ENCODE measurements at places on chromosomes 4 and X.

- DNase-seq = peak; percentile 83
Measured at GRCh38 chrX:49053223-49054072, 5.4 kb upstream of the CCDC120 start.

DNA sequence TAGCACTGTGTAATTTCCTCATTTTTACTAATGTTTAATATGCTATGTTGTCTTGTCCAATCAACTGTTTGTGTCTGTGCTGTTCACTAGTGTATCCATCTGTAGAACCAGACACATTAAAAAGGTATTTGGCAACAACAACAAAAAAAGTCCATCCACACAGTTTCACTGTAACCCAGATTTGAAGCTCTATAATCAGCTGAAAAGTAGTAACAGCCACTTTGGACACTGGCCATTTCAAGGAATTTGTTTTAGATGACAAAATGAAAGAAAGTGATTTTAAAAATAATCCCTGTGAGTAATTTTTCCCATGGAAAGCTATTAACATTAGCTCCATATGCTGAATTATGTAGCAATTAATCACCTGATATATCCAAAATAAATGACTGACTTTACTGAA lies 2.2 kb upstream of the FBXL5 start:
- DNase-seq = no peak

- no peak for DNase-seq
Measured at GRCh38 chr4:60241866-60242265, 958.3 kb upstream of the ADGRL3 start.

DNA sequence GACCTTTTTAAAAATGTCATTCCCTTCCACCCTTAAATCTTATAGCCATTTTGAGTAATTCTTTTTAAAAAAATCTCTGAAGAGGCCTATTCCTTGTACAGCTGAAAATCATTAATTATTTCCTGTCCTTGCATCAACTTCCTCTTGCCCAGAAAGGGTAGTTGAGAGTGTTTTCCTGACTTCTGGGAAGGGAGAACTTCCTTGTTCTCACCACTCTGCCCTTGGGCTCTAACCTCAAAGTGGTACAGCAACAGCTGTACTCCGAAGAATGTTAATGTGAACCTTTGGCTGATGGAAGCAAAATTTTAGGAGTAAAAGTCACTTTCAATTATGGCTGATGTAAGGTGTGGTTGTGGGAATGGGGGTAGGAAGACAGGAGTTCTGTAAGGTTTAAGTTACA lies 15.1 kb upstream of the FABP2 start:
- DNase-seq = no peak

GRCh38 chr4:74529284-74530041 lies 84.5 kb downstream of the AREG start:
- no peak for DNase-seq

DNA sequence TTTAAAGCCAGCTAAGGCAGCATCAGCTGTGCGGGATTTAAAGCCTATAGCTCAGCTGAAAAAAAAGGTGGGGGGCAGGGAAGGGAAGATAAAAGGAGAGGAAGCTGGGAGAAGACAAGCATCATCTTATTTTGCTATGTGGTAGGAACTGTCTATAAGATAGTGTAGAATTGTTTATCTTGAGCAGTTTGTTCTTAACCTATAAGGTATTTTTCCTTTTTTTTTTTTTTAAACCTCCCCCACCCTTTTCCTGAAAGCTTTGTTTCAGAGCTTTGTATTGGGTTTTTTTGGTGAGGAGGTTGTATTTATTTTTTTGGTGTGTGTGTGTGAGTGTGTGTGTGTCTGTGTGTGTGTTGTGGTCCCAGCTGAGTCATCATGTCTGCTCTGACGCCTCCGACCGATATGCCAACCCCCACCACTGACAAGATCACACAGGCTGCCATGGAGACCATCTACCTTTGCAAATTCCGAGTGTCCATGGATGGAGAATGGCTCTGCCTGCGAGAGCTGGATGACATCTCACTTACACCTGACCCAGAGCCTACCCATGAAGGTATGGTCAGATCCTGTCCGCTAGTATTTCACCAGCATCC lies 531 bp downstream of the RUFY3 start:
- DNase-seq = no peak

- no peak for DNase-seq
Measured at GRCh38 chrX:21711129-21711847, 46.6 kb downstream of the SMPX start.

GRCh38 chr4:7581477-7581876 lies 146.7 kb upstream of the PSAPL1 start:
- peak; percentile 77 for DNase-seq

GRCh38 chr4:180798036-180798577 lies 1445.1 kb upstream of the TENM3 start:
- DNase-seq = peak; percentile 50

DNA sequence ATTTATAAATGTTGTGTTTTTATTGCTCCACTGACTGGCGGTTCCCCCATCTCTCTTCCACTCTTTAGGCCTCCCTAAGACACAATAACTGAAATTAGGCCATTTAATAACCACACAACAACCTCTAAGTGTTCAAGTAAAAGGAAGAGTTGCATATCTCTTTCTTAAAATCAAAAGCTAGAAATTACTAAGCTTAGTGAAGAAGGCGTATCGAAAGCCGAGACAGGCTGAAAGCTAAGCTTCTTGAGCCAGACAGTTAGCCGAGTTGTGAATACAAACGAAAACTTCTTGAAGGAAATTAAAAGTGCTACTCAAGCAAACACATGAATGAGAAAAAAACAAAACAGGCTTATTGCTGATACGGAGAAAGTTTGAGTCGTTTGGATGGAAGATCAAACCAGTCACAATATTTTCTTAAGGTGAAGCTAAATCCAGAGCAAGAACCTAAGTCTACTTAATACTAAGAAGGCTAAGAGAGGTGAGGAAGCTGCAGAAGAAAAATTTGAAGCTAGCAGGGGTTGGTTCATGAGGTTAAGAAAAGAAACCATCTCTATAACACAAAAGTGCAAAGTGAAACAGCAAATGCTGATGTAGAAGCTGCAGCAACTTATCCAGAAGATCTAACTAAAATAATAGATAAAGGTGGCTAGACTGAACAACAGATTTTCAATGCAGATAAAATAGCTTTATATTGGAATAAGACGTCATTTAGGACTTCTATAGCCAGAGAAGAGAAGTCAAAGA lies 194.0 kb upstream of the TTC29 start:
- no peak for DNase-seq

GRCh38 chr4:110533940-110534339 lies 58.0 kb downstream of the ENPEP start:
- DNase-seq = no peak

GRCh38 chr4:54229631-54230483 lies 764 bp downstream of the PDGFRA start:
- DNase-seq = peak; percentile 64

GRCh38 chr4:21726255-21726815 lies 222.2 kb downstream of the KCNIP4 start:
- no peak for DNase-seq

GRCh38 chr4:966266-967112 lies 6.9 kb downstream of the DGKQ start:
- no peak for DNase-seq

DNA sequence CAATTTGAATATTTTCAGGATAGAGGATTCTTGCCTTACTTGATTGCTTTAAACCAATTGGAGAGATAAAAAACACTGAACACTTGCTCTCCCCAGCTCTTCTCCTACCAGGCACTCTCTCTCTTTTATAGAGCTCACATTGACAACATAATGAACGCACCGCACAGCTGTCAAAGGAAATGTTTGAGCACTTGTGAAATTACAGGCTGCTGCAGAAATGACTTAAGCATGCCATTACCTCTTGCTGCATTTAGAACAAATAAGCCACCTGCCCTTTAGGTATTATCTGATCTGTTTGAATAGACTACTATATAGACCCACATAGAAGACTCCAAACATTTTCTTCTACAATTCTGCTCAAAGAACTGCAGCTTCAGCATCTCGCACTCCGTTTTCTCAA lies 227.7 kb downstream of the C4orf33 start:
- no peak for DNase-seq

DNA sequence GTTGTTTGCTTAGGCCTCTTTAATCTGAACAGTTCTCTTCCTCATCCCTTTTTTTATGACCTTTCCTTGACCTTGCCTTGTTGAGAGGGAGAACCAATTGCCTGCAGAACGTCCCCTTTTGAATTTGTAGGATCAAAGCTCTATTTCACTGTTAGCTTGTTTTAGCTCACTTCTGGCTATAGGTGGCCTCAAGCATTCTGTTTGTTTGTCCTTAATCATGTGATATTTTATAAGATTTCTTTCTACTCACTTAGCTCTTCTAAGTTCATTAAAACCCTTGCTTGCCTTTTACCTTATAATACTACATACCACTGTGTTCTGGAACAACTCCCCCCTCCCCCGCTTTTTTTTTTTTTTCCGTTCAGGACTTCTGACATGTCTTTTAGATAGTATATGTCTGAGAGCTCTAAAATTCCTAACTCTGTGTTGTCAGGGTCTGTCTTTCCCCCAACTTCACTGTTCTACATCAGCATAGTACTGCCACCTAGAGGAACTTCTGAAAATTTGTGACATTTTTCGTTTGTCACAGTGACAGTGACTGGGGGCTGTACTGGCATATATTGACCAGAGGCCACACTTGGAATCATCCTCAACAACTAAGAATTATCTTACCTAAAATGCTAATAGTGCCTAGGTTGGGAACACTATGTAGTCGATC lies 128.5 kb downstream of the LARP7 start:
- DNase-seq = no peak

GRCh38 chr4:146245850-146246249 lies 31.5 kb downstream of the REELD1 start:
- DNase-seq = peak; percentile 52

GRCh38 chr4:110091434-110092140 lies 106.8 kb downstream of the ELOVL6 start:
- no peak for DNase-seq

Data from right hindlimb (tissue), 1 donor.